Natural killer cell treated with Interleukin-12 subunit alpha and Interleukin-12 subunit beta and Interleukin-15 and Interleukin-18, amount 100 ng/mL, for 72 hours (primary cell): ENCODE measurements at places on chromosomes 5 and 9.
A peak's percentile ranks its signal among the peaks of the same experiment; 100 is the strongest.

- DNase-seq = no peak
Observed at GRCh38 chr9:38643815-38644173, 23.4 kb upstream of the ANKRD18A start.

GRCh38 chr5:54882101-54882500 is 103.3 kb downstream of the ESM1 start:
- DNase-seq = no peak

GRCh38 chr9:35962126-35962906 is 4.4 kb upstream of the OR2S2 start:
- no peak for DNase-seq

GRCh38 chr5:55062039-55062779 is 38.2 kb downstream of the GZMK start:
- peak; percentile 89 for DNase-seq
